ENCODE measurements at places on chromosomes 4 and X.

DNA sequence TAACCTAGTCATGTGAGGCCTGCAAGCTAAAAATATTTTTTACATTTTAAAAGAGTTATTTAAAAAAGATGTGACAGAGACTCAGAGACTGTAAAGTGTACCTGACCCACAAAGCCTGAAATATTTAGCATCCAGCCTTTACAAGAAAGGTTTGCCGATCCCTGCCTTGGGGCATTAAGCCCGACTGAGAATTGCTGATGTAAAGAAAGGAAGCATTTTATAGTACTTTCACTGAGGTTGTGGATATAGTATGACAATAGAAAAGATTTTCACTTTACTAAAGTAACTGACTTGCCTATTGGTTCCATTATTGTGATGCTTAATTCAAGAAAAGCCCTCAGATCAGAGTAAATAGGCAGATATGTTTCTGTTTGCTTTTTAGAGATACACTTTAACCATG is 17.0 kb downstream of the STK26 start:
- no peak for DNase-seq

- DNase-seq: no peak
Measured at GRCh38 chr4:147244786-147245185, 236.1 kb upstream of the EDNRA start.

- no peak for DNase-seq
Measured at GRCh38 chrX:138411048-138411447, 300.5 kb downstream of the FGF13 start.

DNA sequence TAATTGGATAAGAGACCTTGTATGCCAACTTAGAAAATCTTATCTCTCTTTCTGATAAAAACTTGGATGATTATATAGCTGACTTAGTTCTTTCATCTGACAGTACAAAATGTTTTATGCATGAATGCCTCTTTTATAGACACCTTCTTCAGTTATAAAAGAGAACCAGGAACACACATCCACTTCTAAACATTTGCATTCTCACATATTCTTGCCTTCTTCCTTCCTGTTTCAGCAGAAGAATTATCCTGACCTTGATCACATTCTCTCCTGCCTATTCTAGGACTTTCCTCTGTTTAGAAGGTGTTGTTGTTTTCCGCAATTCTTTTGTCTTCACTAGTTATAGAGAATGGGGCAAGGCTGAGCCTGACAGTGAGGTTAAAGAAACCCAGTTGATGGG is 80.9 kb downstream of the LARP7 start:
- DNase-seq: no peak

- DNase-seq: peak; percentile 44
Measured at GRCh38 chrX:119273420-119274192, 37.5 kb downstream of the PGRMC1 start.

DNA sequence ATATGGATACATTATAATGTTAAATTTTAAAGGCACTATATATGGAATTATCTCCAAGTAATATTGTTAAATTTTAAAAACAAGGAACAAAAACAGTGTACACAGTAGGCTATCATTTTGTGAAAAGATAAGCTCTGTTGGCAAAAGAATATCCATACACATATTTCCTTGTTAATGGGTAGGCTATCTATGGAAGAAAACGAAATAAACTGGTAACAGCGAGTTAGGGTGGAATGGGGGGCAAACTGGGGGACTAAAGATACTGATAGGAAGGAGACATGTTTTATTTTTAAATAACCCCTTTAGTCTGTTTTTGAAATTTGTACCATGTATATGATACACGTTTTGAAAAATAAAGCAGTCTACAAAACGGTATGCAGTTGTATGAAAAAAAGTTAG is 3.6 kb upstream of the TSPAN5 start:
- DNase-seq: no peak

DNA sequence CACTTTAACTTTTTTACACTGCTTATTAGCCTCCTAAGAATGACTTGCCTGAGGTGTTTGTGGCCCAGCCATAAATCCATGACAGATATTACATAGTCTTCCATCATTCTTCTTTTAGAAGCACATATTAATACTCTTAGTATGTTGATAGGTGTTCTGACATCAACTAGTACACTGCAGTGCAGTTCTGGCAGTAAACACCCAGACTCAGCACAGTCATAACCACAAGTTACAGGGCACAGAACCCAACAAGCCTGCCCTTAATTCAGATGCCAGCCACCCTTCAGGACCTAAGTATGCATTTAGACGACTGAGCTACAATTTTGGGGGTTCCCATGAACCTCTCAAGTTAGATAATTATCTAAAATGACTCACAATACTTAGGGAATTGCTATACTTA is 36.5 kb upstream of the GUCY1B1 start:
- DNase-seq: no peak

DNA sequence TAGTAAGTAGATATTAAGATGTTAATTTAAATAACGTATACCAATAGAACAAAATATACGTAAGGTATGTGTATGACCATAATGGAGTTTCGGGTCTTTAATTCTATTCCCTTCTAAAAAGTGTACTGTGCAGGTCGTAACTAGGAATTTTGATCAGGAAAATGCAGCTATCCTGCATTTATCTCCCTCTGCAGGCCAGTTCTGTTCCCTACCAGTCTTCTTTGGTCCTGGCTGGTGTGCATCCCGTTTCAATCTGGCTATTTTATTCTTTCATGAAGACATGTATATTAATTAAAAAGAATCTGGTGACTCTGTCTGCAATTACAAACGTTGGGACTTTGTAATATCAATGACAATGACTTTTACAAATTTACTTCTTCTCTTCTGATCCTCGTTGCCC is 534.1 kb upstream of the AADAT start:
- DNase-seq: no peak

DNA sequence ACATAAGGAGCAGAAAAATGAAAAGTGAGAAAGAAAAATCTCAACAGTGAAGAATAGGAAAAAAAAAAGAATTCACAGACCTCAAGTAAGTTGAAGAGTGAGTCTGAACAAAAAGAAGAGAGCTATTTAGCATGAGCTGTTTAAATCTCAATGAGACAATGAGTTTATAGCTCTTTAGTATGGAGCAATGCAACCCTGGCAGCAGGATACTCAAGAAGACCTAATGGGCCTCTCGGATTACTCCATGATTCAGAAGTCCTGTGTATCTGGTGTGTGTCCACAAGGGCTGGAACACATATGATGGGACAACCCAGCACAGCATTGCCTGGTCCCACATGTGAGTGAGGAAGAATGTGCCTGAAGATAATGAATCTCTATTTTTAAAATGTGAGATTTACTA is 563.1 kb upstream of the INTU start:
- DNase-seq: no peak

GRCh38 chr4:55358668-55359067 is 12.6 kb downstream of the SRD5A3 start:
- peak; percentile 84 for DNase-seq

DNA sequence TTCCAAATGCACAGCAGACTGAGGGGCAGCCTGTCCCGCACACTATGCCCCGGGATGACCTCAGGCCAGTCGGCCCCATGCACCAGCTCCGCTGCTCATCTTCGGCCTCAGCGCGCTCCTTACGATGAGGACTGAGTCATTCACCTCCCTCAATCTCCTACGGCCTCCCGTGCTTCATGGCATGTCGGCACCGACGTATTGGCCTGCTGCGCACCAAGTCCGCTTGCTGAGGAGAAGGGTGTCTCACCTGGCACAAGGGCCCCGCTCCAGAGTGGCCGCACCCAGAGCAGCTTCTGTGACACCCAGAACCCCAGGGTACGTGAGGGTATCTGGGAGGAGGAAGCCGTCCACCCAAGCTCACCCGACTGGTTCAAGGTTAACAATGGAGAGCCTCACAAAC is 35.5 kb downstream of the GAK start:
- DNase-seq: no peak

GRCh38 chr4:17368408-17368807 is 143.5 kb downstream of the QDPR start:
- DNase-seq: no peak

DNA sequence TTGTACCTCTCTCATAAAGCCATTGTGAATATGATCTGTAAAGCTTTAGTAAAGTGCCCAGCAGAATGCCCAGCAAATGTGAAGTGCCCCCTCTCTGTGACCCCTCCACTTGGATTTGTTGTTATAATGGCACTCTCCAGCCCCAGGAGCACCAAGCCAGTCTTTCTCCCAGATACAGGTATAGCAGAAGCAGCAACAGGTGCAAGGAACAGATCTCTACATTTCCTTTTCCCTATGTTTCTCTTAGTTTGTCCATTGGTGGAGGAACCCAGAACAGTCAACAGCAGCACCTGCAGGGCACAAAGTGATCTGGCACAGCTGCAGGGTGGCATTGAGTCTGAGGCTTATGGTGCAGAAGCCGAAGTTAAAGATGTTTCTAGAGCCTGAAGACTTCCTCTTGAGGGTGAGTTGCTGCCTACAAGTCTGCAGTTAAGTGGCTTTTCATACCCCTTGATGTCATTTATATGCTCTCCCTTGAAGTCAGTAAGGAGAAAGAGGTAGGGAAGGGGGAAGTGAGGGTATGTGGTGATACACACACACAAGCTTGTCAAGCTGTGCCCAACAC is 16.1 kb upstream of the CXCL3 start:
- no peak for DNase-seq

DNA sequence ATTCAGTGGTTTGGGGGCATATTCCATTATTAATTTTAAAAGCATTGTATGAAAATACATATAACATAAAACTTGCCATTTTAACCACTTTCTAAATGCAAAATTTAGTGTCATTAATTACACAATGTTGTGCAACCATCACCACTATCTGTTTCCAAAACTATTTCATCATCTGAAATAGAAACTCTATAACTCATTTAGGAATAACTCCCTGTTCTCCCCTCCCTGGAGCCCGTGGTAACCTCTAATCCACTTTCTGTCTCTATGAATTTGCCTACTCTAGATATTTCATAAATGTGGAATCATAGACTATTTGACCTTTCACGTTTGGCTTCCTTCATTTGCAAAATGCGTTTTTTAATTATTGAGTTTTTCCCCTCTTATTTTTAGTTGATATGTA is 101.4 kb upstream of the GPC4 start:
- peak; percentile 44 for DNase-seq

DNA sequence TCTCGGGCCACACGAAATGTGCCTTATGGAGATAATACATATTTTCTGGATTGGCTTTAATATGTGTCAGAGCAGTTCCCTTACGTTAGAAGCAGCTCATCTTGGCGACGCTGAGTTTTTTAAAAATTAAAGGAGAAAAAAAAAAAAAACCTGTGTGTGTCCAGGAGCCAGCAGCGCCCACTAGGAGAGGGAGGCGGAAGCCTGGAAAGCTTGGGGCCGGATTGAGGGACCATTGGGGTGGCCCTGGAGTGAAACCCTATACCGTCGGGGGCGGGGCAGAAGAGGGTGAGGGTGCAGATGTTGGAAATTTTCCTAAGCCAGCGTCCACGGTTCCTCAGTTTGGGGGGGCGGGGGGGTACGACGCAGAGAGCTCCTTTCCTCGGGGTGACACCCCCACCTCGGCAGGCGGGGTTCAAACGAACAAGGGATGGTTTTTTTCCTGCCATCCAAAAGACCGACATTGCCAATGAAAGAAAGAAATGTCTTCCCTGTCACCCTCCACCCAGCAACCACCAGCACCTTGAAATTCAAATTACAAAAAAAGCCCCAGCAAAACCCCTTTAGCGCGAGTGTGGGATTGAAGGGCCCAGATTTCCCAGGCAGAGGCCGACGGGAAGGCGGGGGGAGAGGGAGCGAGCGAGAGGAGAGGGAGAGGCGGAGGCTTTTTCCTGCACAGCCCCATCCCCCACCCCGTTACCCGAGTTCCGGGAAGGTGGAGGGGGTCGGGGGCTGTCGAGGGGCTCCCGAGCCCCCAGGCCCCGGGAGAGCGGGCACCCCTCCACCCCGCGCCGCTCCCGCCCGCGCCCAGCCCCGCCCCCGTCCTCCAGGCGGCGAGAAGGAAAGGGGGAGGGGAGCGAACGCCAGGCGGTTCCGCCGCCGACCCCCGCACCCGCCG is 859 bp downstream of the SMARCA1 start:
- DNase-seq: peak; percentile 60

- no peak for DNase-seq
Measured at GRCh38 chr4:70935038-70935695, 33.0 kb downstream of the MOB1B start.
